Fibroblast of skin of back (primary cell): ENCODE measurements at places on chromosomes 12 and 14.
A peak's percentile ranks its signal among the peaks of the same experiment; 100 is the strongest.

DNA sequence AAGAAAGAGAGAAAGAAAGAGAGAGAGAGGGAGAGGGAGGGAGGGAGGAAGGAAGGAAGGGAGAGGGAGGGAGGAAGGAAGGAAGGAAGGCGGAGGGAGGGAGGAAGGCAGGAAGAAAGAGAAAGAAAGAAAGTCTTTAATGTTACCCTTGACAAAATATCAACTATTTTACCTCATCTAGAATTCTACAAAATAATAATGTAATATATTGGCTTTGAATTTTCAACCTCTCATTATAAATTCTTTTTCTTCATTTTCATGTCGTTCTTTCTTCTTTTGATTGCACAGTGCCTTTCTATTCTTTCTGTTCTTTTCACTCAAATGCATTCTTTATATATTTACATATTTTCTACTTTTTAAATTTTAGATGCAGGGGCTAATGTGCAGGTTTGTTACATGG lies 59.5 kb upstream of the GARIN2 start:
- DNase-seq = no peak

- DNase-seq = no peak
Measured at GRCh38 chr14:103343905-103344797, 10.1 kb downstream of the EIF5 start.

- no peak for DNase-seq
Measured at GRCh38 chr12:79067977-79068376, 203.4 kb downstream of the SYT1 start.

DNA sequence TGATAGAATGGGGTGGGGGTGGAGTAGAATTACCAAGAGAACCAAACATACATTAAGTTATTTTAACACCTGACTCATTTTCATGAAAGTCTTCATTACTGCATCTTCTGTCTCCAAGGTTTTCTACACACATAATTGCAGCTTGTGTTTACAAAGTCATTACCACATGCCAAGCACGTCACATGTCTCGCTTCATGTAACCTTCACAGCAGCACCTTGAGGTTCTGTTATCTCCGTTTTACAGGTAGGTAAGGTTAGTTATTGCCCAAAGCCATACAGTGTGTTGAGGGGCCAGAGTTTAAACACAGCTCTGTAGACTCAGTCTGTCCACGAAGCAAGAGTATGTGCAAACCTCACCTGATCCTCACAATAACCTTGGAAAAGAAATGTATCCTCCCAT lies 64.3 kb upstream of the RBM19 start:
- no peak for DNase-seq

- DNase-seq = no peak
Measured at GRCh38 chr14:36503771-36504741, 16.0 kb downstream of the NKX2-1 start.

GRCh38 chr12:130698106-130698505 lies 18.0 kb downstream of the RIMBP2 start:
- DNase-seq = no peak

- no peak for DNase-seq
Measured at GRCh38 chr14:101109981-101110728, 206.6 kb upstream of the RTL1 start.

GRCh38 chr12:46136249-46136648 lies 132.6 kb downstream of the SLC38A1 start:
- no peak for DNase-seq

- peak; percentile 75 for DNase-seq
Measured at GRCh38 chr12:75660805-75661404, 149.5 kb upstream of the KRR1 start.

- DNase-seq = peak; percentile 43
Measured at GRCh38 chr12:48351022-48351708, 446 bp upstream of the ZNF641 start.

DNA sequence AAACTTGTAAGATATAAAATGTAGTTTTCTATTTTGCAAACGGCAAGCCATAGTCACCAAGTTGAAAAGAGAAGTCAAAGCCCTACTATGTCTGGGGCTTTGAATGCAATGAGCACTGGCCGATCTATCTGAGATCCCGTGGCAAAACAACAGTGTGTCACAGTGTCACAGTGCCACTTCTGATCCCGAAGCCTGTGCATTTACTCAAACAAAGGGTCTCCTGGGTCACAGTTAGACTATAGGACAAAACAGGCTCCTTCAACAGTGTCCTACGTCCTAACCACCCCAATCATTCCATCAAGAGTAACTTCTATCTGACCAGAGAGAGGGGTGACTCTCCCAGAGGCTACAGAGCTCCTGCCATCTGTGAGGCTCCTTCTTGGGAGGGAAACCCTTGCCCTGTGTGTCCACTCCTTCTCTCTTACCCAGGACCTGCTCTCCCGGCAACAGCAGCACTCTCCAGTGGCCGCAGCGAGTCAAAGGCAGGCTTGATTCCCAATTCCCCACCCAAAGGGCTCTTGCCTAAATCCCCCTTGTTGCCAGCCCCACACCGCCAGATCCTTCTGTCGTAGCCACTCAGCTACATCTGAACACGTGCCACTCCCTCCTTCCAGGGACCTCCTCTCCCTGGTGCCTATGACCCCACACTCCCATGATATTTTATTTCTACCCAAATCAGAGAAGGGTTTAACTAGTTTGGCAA lies 14.0 kb upstream of the SELPLG start:
- no peak for DNase-seq

GRCh38 chr12:116916714-116917114 lies 6.0 kb downstream of the FBXW8 start:
- peak; percentile 45 for DNase-seq
